ENCODE measurements at places on chromosomes 3 and 15.

DNA sequence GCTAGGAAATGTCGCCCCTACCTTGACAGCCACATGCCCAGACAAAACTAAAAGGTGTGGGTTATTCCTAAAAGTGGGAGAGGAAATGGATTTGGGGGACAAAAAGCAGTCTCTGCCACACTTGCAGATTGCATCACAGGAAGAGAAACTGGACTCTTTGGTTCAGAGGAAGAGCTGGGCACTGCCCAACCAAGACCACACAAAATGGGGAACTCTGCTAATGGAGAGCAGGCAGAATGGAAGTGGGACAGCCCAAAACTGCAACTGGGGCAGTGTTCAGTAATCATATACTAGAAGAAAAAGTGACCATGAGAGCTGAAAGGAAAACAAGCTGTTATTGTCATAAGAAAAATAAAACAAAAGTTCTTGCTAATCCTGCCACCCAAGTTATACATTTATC is 138.9 kb upstream of the FRMD4B start:
- no peak for DNase-seq

DNA sequence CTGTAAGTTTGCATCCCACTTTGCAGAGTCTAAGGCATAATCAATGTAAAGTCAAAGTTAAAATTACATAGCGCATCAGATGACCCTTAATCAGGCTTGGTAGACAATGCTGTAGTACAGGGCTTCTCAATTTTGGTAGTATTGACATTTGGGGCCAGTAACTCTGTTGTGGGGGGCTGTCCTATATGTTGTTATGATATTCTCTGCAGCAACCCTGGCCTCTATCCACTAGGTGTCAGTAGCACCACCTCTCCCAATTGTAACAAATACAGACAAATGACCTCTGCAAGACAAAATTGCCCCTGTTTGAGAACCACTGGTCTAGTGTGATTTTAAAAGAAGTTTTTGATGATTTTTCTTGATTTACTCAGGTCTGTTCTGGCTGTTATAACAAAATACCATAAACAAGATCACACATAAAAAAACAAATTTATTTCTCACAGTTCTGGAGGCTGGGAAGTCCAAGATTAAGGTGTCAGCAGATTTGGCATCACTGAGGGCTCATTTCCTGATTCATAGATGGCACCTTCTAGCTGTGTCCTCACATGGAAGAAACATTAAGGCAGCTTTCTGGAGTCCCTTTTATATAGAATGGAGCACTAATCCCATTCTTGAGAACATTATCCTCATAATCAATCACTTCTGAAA is 37.6 kb upstream of the SLC9A9 start:
- peak; percentile 14 for DNase-seq

GRCh38 chr3:64405211-64405835 is 180.1 kb upstream of the PRICKLE2 start:
- no peak for DNase-seq

- no peak for DNase-seq
These were observed 57.9 kb upstream of the CTXND1 start for GRCh38 chr15:80309769-80310384.

DNA sequence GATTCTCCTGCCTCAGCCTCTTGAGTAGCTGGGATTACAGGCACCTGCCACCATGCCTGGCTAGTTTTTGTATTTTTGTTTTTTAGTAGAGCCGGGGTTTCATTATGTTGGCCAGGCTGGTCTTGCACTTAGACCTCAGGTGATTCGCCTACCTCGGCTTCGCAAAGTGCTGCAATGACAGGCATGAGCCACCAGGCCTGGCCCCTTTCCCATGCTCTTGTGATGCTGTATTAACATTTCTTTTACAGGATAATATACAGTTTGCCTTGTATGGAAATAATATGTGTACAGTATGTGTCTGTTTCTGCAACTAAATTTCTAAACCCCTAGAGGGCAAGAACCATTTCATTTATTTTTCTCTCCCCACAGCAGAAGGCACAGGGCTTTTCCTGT is 37.8 kb downstream of the SCG5 start:
- no peak for DNase-seq

- DNase-seq = no peak
These were observed 273.1 kb upstream of the SGO1 start for GRCh38 chr3:20458994-20459716.

- no peak for DNase-seq
These were observed 39.7 kb downstream of the PTH1R start for GRCh38 chr3:46917257-46917656.

DNA sequence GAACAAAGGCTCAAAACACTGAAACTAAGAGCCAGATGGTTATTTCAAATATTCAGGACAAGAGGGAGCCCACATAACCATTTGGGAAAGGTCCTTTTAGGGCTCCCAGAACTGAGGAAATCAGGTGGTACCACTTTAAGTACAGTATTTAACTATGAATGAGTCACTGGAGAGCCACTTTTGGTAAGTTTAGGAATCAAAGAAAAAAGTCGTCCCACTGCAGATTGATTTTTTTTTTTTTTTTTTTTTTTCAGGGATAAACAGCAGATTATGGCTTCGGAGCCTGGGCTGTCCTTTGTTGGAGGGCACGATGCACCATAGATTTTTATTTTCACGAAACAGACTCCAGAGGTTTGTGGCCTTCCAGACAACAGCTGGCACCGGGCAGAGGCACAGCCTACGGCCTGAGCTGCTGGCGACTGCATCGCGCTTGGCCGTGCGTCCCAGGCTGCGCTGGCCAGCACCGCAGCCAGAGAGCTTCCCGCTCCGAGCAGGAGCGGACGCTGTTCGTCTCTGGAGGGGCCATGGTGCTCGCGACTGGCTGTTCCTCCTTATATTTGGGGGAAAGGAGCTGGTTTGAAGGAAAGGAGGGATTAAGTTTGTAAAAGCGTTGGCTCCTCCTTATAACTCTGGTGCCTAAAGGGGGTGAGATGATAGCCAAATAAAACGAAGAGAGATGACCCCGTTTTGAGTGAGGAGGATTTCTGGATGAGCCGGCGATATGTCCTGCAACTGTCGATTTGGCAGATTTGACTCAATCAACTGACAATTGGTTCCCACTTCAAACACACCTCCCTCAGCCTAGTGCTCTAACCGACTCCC is 152.9 kb upstream of the GOLIM4 start:
- DNase-seq = no peak
